ENCODE measurements at places on chromosomes 6 and 20.

DNA sequence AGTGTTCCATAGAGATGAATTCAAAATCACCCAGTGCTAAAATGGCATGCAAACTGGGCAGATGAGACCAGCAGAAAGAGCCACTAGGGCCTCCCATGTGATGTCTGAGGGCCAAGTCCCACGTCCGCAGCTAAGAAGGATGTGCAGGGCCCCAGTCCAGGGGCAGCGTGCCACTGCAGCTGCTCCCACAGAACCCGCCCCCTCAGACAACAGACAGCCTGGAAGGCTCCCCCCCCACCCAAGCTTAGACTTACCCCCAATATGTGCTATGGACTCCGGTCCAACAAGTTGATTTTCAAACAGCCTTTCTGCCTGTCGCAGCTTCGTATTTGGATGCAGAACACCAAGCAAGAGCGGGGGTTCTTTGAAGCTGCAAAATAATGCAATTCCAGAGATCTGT lies 14.0 kb downstream of the APMAP start:
- no peak for DNase-seq

DNA sequence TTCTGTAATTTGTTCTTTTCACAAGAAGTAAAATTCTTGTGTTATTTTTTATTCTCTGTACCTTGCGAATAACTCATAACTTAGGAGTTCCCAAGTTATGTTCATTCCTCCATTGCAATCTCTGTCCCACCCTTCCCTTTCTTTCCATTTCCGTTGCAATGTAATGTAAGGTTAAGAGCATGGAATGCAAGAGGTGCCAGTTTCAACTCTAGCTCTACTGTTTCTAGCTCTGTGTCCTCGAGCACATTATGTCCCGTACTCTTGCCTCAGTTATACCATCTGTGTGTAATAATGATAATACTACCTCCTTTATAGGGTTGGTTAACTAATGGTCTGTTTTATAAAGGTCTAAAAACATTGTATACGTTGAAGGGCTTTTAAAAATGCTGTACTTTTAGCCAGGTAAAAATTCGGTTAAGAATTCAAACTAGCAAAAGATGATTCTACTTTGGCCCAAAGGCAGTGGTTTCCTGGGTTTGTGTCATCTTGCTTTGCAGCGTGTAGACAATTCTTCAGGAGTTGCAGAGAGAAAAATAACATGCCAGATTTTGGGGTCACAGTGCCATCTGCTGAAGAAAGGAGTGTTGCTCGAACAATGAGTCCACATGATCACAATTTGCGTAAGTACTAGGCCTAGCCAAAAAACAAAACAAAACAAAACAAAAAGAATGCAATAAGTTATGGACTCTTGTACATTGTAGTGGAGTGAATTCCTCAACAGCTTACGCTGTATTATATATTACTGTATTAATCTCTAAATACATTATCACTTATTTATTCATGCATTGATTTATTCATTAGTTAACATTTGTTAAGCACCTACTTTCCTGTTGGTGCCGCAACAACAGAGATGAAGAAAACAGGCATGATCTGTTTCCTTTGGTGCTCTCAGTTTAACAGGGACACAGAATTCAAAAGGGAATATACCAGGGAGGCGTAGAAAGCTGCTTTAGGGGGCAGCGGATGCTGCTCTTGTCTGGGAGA lies 10.0 kb upstream of the PFDN4 start:
- peak; percentile 56 for DNase-seq

- no peak for DNase-seq
Observed at GRCh38 chr6:77231438-77232305, 231.6 kb downstream of the HTR1B start.

- no peak for DNase-seq
Observed at GRCh38 chr20:9551808-9552550, 37.6 kb downstream of the LAMP5 start.

GRCh38 chr20:10023911-10024310 lies 10.9 kb upstream of the ANKEF1 start:
- DNase-seq: no peak

- no peak for DNase-seq
Observed at GRCh38 chr20:48416002-48416401, 411.8 kb downstream of the PREX1 start.

GRCh38 chr20:3222635-3223600 lies 13.6 kb downstream of the ITPA start:
- no peak for DNase-seq

GRCh38 chr20:35049776-35050352 lies 42.7 kb downstream of the TRPC4AP start:
- DNase-seq: no peak
